ENCODE measurements at places on chromosomes 5 and 9. TPM values are rescaled to one million over a fixed set of nuclear protein-coding genes. Genes with fewer than 3 reads are reported as not detected.

GRCh38 chr9:127927988-127928675, 2.4 kb downstream of the PIP5KL1 start:
- no peak for DNase-seq

- DNase-seq = no peak
These were observed 298.2 kb upstream of the ZNF608 start for GRCh38 chr5:125044491-125045282.

DNA sequence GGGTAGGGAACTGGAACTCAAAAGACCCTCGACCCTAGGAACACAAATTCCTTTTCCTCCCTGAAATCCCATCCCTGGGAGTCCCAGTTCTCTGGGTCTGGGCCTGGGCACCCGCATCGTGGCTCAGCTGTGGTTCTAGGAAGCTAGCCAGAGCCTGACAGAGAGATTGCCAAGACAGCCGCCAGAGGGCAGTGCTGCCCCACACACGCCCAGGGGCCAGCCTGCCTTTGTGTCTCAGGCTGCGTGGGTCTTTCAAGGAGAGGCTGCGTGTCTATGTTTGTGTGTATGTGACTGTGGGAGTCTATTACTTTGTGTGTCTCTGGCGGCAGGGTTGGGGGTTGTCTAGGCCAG, 32.0 kb upstream of the TTLL11 start:
- DNase-seq = no peak

The C9orf50 gene
- 0.39 TPM for total RNA-seq

The DEPDC1B gene
- total RNA-seq = 1.5 TPM

The PCDHGC4 gene
- 0.72 TPM for total RNA-seq

- DNase-seq = no peak
These were observed 1.8 kb downstream of the TRIM32 start for GRCh38 chr9:116688806-116689485.

- DNase-seq = no peak
These were observed 9.9 kb downstream of the MYOZ3 start for GRCh38 chr5:150670948-150671310.

The CD72 gene
- 1.1 TPM for total RNA-seq

The COL15A1 gene
- total RNA-seq = 7.1 TPM

DNA sequence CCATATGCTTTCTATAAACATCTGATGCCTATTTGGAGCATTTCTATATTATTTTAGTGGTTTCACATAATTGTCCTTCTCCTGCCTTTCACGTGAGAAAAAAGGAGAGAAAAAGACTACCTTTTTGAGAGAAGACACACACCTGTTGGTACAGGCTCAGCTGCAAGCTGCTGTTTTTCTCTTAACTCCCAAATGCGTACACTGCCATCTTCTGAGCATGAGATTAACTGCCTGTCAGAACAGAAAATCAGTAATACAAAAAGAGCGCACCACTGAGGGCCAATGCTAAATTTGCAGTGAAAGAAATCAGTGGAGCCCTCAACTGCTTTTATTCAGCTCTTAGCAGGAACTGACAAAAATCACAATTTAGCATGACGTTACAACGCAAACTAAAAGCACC, 54.9 kb downstream of the WDR41 start:
- no peak for DNase-seq

The C5 gene
- 3.0 TPM for total RNA-seq

DNA sequence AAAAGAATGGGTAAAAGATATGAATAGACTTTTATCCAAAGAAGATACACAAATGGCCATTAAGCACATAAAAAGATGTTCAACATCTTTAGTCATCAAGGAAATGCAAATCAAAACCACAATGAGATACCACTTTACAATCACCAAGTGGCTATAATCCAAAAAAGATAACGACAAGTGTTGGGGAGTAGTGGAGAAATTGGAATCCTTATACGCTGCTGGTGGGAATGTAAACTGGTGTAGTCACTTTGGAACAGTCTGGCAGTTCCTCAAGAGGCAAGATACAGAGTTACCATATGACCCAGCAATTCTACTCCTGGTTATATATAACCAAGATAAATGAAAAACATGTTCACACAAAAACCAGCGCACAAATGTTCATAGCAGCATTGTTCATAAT, 234.9 kb downstream of the SPATA31D1 start:
- no peak for DNase-seq

- no peak for DNase-seq
These were observed 716.3 kb downstream of the BRINP1 start for GRCh38 chr9:118652912-118653311.

- no peak for DNase-seq
These were observed 7.1 kb downstream of the SYNPO start for GRCh38 chr5:150647275-150648251.

The GABBR2 gene
- total RNA-seq = 0.12 TPM

- DNase-seq = no peak
These were observed 47.9 kb downstream of the PRRT1B start for GRCh38 chr9:131593091-131593820.

GRCh38 chr9:130996205-130996604, 12.8 kb upstream of the LAMC3 start:
- no peak for DNase-seq

The ECPAS gene
- total RNA-seq = 118 TPM

- no peak for DNase-seq
These were observed 42.0 kb downstream of the UBE2QL1 start for GRCh38 chr5:6490693-6491092.

DNA sequence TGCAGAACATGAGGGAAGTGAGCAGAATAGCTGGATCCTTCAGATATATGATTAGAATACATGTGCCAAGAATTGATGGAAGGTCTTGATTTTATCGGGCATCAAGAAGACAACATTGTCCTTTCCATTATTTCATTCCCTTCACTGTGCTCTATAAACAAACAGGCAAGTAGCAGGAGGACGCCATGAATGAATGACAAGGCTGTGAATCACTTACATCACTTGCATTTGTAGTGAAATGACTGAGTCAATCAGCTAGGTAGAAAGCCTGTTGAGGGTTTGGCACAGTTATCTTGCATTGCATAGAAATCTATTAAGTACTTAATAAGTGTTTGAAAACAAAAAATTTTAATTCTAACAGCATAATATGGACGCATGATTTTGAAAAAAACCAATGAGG, 548.8 kb upstream of the IZUMO3 start:
- DNase-seq = no peak

The ITGA1 gene
- total RNA-seq = 228 TPM

GRCh38 chr9:15101095-15101494, 190.9 kb upstream of the FREM1 start:
- DNase-seq = no peak

DNA sequence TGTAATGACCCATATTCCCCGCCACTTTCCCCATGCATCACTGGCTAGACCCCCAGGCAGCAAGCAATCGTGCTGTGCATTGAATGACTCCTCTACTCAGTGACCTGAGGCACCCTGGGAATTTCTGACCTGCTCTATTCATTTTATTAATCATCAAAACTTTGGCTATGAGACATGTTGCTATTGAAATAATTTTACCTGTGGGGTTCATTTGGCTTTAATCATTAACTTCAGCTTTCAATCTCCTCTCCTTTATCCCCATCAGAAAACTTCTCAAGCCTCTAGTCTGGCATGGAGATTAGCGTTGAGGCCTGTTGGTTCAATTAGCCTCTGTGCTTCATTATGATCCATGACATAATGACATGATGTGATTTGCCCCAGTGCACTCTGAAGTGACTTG, 429.0 kb downstream of the ZNF608 start:
- DNase-seq = no peak

GRCh38 chr9:136171009-136171800, 33.7 kb downstream of the LHX3 start:
- no peak for DNase-seq

- no peak for DNase-seq
These were observed 718.8 kb downstream of the TLR4 start for GRCh38 chr9:118423021-118423420.

The GABRA1 gene
- not detected for total RNA-seq

The SLC23A1 gene
- not detected for total RNA-seq

The SNCB gene
- not detected for total RNA-seq

DNA sequence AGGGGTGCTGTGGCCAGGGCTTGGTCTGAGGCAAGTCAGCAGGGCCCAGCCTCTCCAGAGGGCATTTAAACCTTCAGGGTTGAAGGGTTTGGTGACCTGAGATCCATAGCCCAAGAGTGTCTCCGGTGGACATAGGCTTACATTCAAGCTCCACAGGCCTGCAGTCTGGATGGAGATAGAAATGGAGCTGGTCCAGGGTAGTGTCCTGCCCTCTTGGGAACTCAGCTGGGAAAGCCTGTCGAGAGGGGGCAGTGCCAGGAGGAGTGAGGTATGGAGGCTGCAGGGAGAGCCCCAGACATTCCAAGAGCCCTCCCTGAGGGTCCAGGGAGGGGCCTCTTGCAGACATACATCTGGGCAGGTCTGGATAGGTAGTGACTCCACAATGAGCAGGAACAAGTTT, 177.0 kb upstream of the MVB12B start:
- peak; percentile 41 for DNase-seq

The TRPM3 gene
- not detected for total RNA-seq

GRCh38 chr5:17379100-17379951, 118.7 kb upstream of the TAF11L2 start:
- no peak for DNase-seq

DNA sequence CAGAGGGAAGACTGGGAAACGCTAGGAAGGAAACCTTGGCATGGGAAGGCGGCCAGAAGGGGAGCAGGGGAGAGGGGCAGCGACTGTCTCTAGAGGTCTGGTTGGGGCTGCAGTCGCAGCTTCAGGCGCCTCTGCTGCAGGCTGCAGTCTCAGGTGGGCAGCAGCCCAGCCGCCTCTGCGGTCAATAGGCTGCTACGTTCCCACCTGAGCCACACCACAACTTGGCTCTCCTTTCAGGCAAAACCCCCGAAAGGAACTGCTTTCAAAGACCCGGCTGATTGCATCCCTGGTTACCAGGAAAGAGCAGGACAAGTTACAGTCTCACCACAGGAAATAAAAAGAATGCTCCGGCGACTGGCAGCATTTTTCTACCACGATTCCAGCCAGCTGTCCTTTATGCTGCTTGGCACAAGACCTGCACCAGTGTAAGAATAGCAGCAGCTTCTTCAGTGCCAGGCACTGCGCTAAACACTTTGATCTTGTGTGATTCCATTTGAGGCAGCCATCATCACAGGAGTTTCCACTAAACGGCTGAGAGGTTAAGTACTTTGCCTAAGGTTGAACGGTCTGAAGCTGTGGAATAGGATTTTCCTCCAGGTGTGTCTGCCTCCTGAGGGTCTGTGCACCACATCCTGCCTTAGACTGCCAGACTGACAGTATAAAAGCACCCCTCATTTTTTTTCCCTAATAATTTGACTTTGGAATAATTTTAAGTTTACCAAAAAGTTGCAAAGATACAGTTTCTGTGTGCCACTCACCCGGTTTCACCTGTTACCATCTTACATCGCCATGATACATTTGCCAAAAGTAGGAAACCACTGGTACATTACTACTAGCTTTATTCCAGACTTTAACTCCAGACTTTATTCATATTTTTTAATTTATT, 7.5 kb downstream of the RPS14 start:
- no peak for DNase-seq

GRCh38 chr5:10726913-10727517, 34.0 kb downstream of the DAP start:
- no peak for DNase-seq

GRCh38 chr5:2674456-2674855, 77.0 kb downstream of the IRX2 start:
- DNase-seq = no peak

The COL27A1 gene
- total RNA-seq = 45.9 TPM

GRCh38 chr9:121505903-121506735, 6.5 kb upstream of the GGTA1 start:
- peak; percentile 39 for DNase-seq

DNA sequence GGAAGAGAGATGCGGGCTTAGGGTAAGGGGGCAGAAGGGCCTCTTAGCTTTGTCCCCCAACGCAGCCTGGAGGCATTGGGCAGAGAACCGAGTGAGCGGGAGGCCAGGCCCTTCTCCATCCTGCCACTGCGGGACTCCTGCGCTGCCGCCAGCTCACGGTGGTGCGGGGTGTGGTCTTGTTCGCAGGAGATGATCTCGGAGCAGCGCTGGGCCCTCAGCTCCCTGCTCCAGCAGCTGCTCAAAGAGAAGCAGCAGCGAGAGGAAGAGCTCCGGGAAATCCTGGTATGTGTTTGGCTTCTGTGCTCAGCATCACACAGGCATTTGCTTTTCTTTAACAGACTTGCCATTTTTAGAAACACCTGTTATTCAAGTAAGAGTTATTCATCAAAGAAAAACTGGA, 41.3 kb downstream of the LRSAM1 start:
- DNase-seq = no peak

DNA sequence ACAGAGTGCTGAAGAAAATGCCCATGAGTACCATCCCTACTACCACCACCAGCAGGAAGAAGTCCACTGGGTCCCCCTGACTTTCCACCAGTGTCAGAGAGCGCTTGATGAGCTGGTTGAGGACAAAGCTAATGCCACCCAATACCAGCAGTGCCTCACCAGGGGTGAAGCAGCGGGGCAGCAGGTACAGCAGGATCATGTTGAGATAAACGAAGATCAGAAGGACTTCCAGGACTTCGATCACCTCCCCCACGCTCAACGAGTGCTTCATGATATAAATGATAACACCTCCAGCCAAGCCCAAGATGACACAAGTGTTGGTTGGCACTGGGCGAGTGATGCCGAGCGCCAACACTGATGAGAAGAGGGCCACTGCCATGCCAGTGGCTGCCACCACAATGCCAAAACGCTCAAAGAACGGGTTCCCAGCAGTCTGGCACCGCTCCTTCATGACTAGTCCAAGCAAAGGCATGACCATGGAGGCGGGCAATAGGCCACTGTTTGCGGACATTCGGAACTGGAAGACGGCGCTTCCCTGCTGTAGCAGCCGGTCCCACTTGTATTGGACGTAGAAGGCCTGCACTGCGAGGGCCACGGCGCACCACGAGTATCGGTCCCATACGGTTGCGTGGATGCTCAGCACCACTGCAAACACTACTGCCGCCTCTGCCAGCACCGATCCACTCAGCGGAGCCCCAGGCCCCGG, 679 bp downstream of the DOLK start:
- DNase-seq = peak; percentile 90

The ALDOB gene
- not detected for total RNA-seq

DNA sequence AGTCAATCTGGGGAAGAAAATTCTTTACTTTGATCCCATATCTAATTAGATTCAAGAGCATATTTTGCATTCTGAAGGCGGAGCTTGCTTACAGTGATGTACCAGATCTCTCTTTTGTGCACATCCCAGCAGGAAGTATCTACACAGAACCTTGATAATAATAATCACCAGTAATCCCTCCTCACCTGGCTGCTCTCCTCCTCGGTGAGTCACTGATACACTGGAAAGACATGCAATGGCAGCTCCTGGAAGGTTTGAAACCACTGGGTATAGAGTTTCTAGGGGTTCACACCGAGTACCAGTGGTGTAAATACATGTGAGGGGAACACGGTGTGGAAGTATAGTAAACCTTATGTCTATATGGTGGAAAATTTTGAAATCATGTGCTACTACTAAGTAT, 205.5 kb upstream of the TARS1 start:
- DNase-seq = no peak

- no peak for DNase-seq
These were observed 1.9 kb upstream of the ANKRD18A start for GRCh38 chr9:38622288-38622674.
